ENCODE measurements at places on chromosomes 11 and 22.

DNA sequence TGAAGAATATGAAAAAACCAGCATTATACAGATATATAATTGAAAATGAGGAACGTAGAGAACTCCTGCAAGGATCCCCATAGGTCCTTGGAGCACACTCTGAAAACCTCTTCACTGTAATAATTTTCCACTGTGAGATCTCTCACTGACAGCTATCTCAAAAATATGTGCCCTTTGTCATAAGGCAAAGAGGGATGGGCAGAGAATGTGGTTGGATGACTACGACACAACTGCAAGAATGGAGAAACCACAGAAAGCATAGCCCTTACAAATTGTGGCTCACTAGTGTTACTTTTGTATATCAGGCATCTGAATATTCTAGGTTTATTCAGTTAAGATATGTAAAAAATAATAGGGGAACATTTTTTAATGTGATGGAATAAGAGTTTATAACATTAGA, 7.9 kb upstream of the CTSC start:
- DNase-seq: no peak

DNA sequence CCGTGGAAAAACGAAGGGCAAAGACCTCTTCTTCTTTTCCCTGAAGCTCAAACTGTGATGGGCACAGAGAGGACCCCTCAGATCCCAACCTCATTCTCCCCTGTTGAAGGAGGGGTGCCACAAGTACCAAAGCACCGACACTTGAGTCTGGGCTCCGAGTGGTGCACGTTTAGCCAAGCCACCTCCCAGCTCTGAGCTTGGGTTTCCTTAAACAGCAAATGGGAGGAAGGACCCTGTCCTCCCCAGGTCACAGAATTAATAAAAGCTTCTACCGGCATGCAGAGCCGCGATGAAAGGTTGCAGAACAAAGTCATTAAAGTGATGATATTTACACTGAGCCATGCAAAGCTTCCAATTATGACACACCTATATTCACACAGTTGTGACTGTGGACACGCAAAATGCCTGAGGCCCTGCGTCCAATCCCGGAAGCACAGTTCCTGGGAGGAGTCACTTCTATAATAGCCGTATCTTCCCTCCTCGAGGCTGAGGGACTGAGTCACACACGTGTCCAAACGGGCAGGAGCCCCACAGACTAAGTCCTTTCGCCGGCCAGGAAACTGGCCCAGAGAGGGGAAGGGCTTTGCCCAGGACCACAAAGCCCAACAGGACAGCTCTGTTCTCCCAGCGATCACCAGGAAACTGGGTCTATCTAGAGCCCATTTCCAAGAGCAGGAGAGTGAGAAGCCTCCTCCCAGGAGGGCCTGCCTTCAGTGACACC, 922 bp upstream of the CSNK1E start:
- no peak for DNase-seq

GRCh38 chr11:128235958-128236357, 351.4 kb downstream of the ETS1 start:
- DNase-seq: no peak

- DNase-seq: no peak
Measured at GRCh38 chr11:67006029-67006884, 16.7 kb upstream of the SYT12 start.

DNA sequence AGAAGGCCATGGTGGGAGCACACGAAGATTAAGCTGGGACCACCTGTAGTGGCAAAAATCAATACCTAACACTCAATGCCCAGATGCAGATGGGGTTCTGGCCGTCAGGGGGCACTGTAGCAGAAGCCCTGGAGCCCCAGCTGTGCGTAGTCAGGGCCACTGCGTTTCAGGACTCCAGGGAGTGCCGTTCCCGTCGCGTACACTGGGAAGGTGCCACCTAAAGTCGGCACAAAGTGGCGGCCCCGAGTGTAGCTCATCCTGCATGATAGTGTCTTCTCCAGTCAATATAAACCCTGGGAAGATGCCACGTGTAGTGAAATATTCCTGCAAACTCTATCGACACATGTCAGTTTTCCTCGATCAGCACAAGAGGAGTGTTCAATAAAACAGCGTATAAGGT, 123.8 kb upstream of the NTM start:
- DNase-seq: no peak

GRCh38 chr11:85276332-85276731, 350.8 kb downstream of the DLG2 start:
- no peak for DNase-seq

- no peak for DNase-seq
Measured at GRCh38 chr11:78560826-78561484, 13.7 kb downstream of the NARS2 start.

DNA sequence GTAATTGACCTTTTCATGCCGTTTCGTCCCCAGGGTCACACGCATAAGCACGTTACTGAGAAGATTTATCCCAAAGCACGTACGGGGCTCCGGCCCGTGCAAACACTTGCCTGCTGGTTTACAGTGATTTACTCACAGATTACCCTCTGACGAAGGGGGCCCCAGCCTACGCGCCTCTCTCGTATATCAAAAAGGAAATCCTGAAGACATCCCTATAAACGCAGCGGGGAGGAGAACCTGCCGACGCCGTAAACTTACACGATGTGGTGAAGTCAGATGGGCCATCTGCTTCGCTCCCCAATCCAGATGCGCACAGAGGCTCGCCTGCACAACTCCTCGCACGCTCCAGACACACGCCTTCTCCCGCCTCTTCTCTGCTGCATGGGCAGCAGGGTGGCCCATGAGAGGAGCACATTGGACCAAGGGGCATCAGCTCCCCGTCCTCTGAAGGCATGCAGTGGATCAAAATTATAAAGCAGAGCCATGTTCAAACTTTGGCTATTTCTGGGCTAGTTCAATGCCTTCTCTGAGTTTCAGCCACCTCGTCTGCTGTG, 123.6 kb downstream of the MN1 start:
- no peak for DNase-seq

- no peak for DNase-seq
Measured at GRCh38 chr22:22167791-22168189, 76.8 kb upstream of the VPREB1 start.

- DNase-seq: no peak
Measured at GRCh38 chr11:26331911-26332571, at the start of gene ANO3. ANO3 (plus strand) TSS chr11:26332130; CDS start chr11:26332276, 146 bp downstream.

DNA sequence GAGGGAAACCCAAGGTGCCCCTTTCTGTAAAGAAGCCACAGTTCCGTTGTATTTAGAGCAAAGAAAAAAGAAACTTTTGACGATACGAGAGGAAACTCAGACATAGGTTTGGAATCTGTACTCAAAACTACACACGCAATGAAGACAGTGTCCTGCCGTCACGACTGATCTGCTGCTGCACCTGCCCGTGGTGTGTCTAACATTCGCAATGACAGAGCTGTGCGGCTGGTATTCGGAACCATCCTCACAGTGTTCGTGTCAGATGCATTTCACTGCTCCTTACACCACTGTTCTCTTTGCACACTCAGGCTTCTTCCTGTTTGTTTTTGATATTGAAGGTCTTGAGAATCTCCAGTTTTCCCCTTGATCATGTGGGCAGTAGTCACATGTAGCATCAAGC, 84.8 kb downstream of the RTL6 start:
- DNase-seq: no peak

- DNase-seq: no peak
Measured at GRCh38 chr22:38240734-38241252, 32.0 kb downstream of the TMEM184B start.

DNA sequence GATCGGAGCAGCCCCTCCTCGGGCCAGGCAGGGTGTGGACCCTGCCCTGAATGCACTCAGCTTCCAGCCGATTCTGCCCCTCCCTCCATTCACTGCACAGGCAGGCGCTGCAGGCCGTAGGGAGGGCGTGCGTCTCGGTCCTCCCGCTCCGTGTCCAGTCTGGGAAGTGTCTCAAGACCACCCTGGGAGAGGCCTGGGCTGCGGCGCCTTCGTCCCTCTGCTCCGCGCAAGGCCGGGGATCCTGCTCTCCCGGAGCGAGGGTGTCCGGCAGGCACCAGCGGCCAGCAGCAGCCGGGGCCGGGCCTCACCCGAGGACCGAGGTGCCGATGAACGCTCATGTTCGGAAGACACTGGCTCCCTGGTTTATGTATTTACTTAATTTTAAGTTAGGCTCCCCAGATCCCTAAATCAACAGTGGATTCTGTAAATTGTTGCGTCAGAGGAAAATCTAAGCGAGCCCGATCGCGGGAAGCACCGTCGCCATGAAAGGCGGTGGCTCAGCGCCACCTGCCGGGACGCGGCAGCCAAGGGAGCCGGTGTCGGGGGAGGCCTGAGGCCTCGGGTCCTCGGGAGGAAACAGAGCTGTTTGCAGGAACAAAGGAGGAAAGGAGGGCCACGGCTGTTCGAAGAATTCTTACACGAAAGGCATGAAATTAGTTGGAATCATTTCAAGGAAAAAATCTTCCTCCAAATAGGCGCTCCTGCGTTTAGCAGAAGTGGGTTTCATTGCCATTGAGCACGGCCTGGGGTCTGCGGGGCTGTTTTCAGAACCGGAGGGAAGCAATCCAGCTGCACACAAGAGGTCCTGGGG, 195.3 kb downstream of the BRD1 start:
- no peak for DNase-seq

DNA sequence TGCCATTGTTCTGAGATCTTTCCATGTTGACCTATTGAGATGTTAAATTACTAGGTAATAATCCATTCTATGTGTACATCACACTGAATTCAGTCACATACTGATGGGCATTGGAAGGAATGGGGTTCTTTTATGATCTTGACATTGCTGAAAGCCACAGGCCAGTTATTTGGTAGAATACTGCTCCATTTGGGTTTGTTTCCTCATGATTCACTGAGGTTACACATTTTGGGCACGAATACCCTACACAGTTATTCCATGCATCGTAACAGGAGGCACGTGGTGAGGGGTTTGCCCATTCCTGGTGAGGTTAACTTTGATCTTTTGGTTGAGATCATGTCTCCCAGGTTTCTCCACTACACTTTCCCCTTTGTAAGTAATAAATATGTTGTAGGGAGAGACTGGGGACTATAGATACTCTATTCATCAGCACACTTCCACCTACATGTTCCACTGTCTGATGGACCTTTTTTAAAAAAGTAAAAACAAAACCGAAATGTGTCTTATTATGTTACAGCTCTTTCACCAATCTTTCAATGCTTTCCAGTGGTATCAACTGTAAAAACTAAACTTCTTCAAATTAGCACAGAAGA, 12.0 kb upstream of the FOLR1 start:
- DNase-seq: no peak

DNA sequence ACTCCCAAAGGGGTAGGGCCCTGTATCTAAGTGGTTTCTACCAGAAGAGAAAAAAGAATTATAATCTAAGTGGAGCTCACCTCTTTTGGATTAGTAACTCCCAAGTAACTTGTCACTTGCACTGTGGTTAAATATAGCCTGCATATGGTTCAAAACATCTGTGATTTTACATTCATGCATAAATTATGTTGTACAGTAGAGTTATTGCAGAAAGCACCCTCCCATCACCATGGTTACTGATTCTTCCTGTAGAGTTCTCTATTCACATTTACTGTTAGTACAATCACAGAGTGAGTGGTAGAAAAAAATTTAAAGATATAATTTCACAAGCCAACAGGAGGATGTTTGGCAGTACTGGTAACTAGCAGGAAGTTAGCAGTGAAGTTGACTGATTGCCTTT, 80.4 kb downstream of the LRRC4C start:
- no peak for DNase-seq

- DNase-seq: no peak
Measured at GRCh38 chr11:113954235-113954634, 20.7 kb upstream of the HTR3A start.

- DNase-seq: no peak
Measured at GRCh38 chr22:49380828-49381114, 446.9 kb downstream of the BRD1 start.

DNA sequence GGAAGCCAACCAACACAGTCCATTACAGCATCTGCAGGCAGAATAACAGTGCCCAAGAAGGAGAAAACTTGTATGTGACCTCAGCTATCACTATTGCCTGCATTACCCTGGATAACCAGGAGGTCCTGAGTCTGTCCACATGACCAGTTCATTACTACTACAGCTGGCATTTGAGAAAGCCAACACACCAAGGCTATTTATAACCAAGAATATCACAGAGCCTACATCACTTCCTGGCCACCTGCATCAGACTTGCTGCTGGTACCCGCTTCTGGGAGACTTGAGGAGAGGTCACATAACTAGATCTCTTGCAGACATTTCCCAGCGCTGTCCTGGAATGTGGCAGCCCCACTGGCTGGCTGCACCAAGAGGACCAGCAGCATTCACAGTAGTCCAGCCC, 11.1 kb upstream of the OR56B4 start:
- no peak for DNase-seq

GRCh38 chr11:36447514-36447913, 62.6 kb downstream of the TRAF6 start:
- no peak for DNase-seq

- no peak for DNase-seq
Measured at GRCh38 chr22:20514658-20515406, 7.4 kb downstream of the MED15 start.

DNA sequence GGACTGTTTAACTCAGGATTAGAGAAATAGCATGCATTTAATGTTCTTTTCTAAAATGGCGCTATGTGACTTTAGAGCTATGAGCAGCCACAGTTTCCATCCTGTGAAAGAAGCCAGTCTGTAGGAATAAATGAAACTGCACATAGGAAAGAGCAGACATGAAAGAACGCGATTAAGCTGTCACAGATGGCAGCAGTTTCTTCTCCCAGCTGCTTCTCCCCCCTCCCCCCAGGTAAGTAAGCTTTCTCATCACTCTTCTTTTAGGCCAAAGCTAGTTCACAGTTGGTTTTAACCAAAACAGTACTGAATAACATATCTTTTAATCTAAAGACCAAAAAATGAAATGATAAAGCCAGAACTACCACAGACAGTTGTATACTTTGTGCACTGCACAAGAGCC, 266.4 kb downstream of the KCNA4 start:
- no peak for DNase-seq

- no peak for DNase-seq
Measured at GRCh38 chr22:41672780-41673509, 15.7 kb downstream of the SNU13 start.

DNA sequence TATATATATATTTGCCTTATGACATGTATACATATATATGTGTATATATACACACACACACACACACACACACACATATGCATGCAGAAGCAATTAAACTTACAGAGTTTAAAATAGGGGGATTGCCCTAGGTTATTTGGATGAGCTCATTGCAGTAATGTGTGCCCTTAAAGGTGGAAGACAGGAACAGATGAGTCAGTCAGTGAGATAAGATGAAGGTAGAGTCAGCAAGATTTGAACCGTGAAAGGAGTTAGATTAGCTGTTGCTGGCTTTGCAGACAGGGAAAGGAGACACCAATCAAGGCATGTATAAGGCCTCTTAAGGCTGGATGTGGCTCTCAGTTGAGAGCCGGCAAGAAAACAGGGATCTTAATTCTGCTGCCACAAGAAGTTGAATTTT, 902.4 kb upstream of the RAG2 start:
- DNase-seq: no peak

- no peak for DNase-seq
Measured at GRCh38 chr11:41519696-41520095, 60.2 kb upstream of the LRRC4C start.

DNA sequence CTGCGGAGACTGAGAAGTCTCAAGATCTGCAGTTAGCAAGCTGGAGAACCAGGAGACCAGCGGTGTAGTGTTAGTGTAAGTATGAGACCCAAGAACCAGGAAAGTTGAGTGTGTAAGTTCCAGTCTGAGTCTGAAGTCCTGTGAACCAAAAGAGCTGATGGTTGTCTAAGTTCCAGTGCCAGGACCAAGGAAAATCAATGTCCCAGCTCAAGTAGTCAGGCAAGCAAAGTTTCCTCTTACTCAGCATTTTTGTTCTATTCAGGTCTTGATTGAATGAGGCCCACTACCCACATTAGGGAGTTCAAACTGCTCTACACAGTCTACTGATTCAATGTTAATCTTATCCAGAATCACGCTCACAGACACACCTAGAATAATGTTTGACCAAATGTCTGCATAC, 11.0 kb downstream of the USP28 start:
- DNase-seq: no peak

Measured in stimulated activated CD8-positive, alpha-beta memory T cell treated with anti-CD3 and anti-CD28 coated beads, Interleukin-7, amount 100 ng/mL, for 24 hours (primary cell).